Fibroblast of skin of abdomen (primary cell): ENCODE measurements at places on chromosomes 5 and 9.

DNA sequence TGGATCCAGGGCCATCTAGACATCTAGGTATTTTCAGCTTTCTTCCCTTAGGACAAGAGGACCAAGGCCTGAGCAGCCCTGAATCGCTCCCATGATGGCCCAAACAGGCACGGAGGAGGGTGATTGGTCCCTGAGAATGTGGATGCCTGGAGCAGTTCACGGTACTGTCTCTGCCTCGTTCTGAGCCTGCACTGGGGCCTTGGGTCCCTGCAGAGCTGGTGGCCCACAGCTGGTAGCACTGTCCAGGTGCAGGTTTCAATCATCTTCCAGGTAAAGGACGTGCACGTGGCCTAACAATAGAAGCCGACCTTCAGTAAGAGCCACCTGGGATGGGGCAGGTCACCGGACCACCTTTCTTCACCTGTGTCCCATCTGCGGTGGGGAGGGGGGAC, 19.4 kb upstream of the FCN1 start:
- DNase-seq: no peak

DNA sequence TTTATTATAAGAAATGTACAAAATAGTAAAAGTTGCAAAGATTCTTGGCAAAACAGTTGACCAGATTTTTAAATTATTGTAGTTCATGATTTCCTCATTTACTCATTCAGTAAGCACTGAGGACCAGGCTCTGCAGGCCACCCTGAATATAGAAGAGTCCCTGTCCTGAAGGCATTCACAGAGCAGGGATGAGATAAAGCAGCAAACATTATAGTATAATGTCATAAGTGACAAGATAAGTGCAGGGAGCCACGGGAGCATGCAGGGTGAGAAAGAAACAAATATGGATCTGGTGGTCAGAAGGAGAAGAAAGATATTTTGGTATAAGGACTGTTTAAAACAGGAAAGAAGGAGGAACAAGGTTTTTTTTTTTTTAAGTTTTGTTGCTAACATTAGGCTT, 46.0 kb downstream of the PARP8 start:
- no peak for DNase-seq

- no peak for DNase-seq
Measured at GRCh38 chr9:80516679-80517078, 944.9 kb downstream of the TLE4 start.

DNA sequence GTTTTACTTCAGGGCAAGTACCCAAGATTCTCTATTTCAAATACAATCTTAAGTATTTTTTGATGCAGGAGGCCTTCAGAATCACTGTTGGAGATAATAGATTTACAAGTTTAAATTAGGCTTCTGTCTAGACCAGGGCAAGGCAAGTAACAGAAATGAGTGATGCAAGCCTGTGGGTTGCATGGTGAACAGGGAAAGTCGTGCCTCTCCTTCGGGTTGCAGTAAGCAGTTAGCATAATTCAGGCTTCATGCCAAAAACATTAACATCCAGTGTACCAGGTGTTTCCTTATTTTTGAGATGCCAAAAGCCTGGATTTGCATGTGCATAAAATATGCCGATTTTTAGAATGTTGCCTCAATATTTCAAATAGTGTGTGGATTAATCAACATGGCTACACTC, 369.0 kb downstream of the CAAP1 start:
- DNase-seq: no peak

DNA sequence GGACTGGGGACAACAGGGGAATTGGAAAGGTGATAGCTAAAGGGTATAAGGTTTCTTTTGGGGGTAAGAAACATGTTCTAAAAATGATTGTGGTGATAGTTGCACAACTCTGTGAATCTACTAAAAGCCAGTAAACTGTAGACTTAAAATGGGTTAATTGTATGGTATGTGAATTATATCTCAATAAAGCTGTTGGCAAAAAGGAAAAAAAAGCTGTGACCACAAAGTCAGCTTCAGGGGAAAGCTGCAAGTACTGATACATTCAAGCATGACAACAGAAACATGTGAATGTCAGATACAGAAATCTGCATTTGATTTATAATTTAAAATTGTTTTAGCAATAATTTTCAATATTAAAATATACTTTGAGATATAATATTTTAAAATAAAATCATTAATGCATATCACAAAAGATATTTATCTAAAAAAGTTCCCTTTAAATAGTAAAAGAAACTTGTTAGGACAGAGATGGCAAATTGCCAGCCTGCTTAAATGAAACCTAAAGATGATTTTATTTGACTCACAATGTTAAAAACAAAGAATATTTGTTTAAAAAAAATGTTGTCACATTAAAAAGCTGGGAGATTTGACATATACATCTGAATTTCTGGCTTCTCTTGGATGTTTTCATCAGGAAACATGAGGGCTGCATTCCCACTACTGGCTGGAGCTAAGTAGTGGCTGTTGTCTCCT, 66.0 kb downstream of the TBCA start:
- DNase-seq: no peak
